Activated T-cell treated with anti-CD3 and anti-CD28 coated beads for 4 hours (primary cell): ENCODE measurements at places on chromosomes 5 and 9.

DNA sequence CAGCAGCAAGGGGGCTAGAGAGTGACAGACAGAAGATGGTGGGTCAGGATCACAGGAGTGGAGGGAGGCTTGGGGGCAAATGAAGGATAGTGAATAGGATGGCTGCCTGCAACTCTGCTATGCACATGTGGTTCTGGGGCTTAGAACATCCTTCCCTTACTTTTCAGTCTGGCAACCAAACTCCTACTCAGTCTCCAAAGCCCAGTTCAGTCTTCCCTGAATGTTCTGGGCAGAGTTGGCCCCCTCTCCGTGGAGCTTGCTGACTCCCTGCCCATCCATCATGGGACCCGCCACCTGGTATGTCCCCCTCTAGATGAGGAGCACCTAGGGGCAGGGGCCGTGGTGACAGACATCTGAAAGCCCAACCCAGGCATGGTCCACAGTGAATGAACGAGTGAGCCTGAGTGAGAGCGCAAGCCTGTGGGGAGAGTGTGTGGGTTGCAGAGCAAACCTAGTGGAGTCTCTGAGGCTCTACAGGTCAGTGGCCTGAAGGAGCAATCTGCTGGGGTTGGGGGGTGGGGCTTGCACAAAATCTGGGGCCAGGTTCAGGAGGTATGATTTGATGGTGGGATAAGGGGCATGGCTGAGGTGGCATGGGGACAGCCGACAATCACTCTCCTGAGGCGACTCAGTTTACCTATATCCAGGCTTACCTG, 180.6 kb downstream of the FGF18 start:
- DNase-seq: no peak

DNA sequence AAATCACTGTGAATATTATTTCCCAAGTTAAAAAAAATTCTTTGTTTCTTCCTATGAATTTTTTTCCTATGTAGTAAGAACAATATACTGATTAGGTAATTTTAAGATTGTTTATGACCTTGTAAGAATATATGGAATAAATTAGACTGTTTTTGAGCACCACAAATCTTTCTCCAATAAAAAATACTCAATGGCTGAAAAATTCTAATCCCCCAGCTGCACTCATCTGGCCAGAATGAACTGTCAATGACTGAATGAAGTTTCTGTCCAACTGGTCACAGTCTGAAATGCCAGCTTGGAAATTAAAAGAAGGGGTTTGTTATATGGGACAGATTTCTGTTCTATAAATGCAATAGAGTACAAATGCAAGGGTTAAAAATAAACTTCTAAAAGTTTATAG, 569.5 kb upstream of the SEMA6A start:
- DNase-seq: no peak

- no peak for DNase-seq
These were observed 267.9 kb downstream of the COX7C start for GRCh38 chr5:86885489-86886230.

DNA sequence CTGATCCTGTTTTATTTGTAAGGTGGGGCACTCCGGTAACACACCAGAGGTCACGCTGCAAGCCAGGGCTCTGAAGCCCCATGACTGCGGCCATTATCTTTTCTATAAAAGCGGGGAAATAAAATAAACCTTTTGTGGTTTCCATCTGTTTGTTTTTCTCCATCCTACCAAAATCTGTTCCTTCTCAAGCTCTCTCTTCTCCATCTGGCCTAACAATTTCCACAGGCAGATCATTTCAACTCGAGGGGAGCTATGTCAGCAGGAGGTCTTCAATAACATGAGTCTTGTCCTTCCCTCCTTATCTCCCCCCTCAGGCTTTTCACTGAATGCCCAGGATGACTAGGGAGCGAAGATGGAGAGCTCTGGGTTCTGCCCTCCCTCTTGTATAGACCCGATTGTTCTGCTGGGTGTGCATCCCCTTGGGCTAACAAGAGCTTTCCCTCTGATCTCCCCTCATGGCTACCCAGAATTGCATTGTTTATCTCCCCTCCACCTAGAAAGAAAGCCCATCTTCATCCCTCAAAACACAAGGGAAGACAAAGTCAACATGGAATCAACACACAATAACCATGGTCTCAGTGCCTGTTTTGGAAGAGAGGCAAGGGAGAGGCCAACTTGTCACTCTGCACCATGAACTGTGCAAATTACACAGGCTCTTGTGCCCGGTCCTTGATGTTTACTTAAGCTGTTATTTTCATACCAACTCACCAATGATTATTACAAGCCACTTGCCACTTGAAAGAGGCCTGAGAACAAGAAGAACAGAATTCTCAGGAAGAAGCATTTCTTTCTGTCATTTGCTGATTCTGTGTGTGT, 187.8 kb downstream of the FANCC start:
- no peak for DNase-seq

GRCh38 chr9:87239312-87239711, 258.4 kb upstream of the DAPK1 start:
- DNase-seq: no peak

DNA sequence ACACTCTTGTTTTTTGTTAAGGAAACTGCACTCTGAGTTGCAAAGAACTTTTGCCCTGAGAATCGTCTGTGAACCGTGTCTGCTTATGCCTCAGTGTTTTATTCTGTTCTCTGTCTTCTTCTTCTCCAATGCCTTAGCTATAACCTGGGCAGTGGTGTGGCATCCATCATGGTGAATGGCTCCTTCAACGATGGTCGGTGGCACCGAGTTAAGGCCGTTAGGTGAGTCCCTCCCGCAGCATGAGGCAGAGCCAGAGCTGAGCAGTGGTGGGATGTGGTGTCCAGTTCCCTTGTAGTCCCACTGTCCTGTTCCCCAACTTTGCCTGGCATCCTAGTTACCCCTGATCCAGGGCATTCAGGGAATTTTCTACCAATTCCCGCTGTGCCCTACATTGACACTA, 98.3 kb downstream of the LIFR start:
- no peak for DNase-seq
